ENCODE measurements at places on chromosomes 3 and 15. TPM values are rescaled to one million over a fixed set of nuclear protein-coding genes. Genes with fewer than 3 reads are reported as not detected.

Gene GABRR3
- total RNA-seq = not detected

Gene DUT
- total RNA-seq = 222 TPM

Gene SLC51B
- not detected for total RNA-seq

Gene BFSP2
- not detected for total RNA-seq

Gene SMAD6
- 63.9 TPM for total RNA-seq

Gene USF3
- 9.7 TPM for total RNA-seq

Gene CKMT1A
- 0.41 TPM for total RNA-seq

Gene ZNF710
- total RNA-seq = 27.3 TPM

Gene CTXN2
- total RNA-seq = not detected

Gene PLA2G4E
- total RNA-seq = not detected

Gene GPR156
- 1.2 TPM for total RNA-seq

Gene FANCD2OS
- not detected for total RNA-seq

Gene MOBP
- 0.19 TPM for total RNA-seq

Gene TMEM40
- total RNA-seq = not detected

Gene FBXL22
- total RNA-seq = 0.24 TPM

Gene PAQR9
- total RNA-seq = 0.28 TPM

Gene PP2D1
- total RNA-seq = not detected

Gene RTP1
- not detected for total RNA-seq

Gene GPR171
- not detected for total RNA-seq

Gene SLC33A1
- total RNA-seq = 26.1 TPM

Gene MEX3B
- 5.5 TPM for total RNA-seq

Gene EFCAB12
- 0.71 TPM for total RNA-seq

Gene ZMAT3
- total RNA-seq = 9.5 TPM

Gene CLDN11
- not detected for total RNA-seq

Gene PAK6
- 1.5 TPM for total RNA-seq

Gene ACOX2
- total RNA-seq = 7.2 TPM

Gene SAMMSON
- not detected for total RNA-seq

Gene CD200R1
- not detected for total RNA-seq

Gene BNC1
- 0.46 TPM for total RNA-seq

Gene SCAANT1
- total RNA-seq = not detected

Gene LTK
- total RNA-seq = 5.4 TPM

Gene ELL3
- 3.0 TPM for total RNA-seq

Gene AADACL2
- not detected for total RNA-seq

Gene CHRNA3
- not detected for total RNA-seq

Gene LRRN1
- not detected for total RNA-seq

Gene TMEM266
- total RNA-seq = not detected

Gene SLC2A2
- total RNA-seq = not detected

Gene WNT7A
- not detected for total RNA-seq

Gene SCAMP5
- total RNA-seq = 5.8 TPM

Gene MAGEL2
- total RNA-seq = not detected

Gene ATP8B4
- 0.30 TPM for total RNA-seq

Gene PXYLP1
- 11.3 TPM for total RNA-seq

Gene CFAP91
- 0.68 TPM for total RNA-seq

Gene MNS1
- total RNA-seq = 28.7 TPM

Gene RTP3
- not detected for total RNA-seq

Gene CATSPER2
- 2.9 TPM for total RNA-seq

Gene FOXL2
- not detected for total RNA-seq

Gene NGLY1
- total RNA-seq = 37.0 TPM

Gene FGF7
- total RNA-seq = not detected

Gene TOP2B
- 154 TPM for total RNA-seq

Gene TRANK1
- total RNA-seq = 6.3 TPM

All from A673 (cell line).